Activated naive CD4-positive, alpha-beta T cell treated with Interleukin-2 at 50 U/mL for 16 hours (primary cell): ENCODE measurements at places on chromosomes 5 and 9.
A peak's percentile ranks its signal among the peaks of the same experiment; 100 is the strongest.

- no peak for DNase-seq
These were observed 15.3 kb downstream of the TERT start for GRCh38 chr5:1279443-1280151.

DNA sequence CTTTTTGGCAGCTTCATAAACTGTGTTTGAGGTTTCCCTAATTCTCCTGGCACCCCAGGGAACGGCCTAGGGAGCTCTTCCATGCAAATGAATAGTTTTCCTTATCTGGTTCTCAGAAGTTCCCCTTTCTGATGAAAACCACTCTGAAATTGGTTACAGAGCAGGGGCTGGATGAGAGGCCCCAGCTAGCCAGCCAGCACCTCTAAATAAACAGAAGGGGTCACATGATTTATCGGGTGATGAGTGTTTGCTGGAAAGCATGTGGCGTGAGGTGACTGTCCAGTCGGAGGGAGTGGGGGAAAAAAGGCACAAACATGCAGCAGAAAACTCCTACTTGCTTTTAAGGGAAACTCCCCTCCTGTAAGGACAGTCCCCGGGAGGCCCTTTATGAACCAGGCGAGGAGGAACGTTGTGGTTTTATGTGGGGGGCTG is 261.2 kb upstream of the ANKRD55 start:
- no peak for DNase-seq

GRCh38 chr5:140240987-140241706 is 61.8 kb downstream of the PFDN1 start:
- no peak for DNase-seq

- no peak for DNase-seq
These were observed 6.5 kb upstream of the NHP2 start for GRCh38 chr5:178160176-178160575.

DNA sequence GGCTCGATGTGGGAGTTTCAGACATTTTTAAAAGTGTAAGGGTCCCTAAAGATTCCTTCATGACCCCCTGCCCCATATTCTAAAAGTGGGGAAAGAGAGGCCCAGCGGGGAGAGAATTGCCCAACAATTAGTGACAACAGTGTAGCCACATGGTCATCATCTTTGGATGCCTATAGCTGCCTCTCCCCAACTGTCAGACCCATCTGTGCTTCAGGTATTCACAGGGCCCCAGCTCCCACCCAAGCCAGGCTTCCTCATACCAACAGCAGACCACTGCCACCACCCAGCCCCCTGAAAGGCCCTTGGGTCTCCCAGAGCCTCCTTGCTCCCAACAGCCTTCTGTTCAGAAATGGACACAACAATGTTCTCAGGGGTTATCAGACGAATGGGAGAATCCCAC is 4.1 kb downstream of the BICD2 start:
- no peak for DNase-seq

DNA sequence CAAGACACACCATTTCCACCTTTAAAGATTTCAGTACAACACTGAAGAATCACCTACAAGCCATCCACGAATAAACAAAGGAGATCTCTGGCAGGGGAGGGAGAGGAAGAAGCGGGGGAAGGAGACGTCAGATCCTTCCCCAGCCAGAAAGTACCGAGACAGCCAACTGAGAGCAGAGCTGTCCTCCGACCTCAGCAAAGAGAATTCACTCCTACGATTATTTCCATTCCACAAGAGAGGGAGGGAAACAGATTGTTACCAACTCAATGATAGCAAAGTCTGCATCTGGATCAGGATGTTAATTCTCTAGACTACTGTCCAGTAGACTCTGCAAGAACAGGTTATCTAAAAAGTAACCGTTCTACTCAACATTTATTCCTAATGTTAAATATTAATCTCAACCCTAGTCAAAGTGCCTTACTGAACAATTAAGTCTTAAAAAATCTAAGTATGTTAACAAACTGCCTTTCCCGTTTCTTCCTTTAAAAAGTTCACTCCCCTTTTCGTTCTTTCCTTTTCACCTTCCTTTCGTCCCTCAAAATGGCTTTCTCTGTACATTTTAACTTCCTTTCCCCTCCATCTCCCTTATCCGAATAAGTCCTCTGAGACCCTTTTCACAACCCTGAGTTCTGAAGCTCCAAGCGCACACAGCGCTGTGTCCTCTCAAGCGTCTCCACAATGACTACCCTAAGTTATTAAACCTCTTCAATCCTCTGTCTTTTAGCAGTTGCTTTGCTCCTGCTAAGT is 1.4 kb downstream of the CHD1 start:
- peak; percentile 64 for DNase-seq

DNA sequence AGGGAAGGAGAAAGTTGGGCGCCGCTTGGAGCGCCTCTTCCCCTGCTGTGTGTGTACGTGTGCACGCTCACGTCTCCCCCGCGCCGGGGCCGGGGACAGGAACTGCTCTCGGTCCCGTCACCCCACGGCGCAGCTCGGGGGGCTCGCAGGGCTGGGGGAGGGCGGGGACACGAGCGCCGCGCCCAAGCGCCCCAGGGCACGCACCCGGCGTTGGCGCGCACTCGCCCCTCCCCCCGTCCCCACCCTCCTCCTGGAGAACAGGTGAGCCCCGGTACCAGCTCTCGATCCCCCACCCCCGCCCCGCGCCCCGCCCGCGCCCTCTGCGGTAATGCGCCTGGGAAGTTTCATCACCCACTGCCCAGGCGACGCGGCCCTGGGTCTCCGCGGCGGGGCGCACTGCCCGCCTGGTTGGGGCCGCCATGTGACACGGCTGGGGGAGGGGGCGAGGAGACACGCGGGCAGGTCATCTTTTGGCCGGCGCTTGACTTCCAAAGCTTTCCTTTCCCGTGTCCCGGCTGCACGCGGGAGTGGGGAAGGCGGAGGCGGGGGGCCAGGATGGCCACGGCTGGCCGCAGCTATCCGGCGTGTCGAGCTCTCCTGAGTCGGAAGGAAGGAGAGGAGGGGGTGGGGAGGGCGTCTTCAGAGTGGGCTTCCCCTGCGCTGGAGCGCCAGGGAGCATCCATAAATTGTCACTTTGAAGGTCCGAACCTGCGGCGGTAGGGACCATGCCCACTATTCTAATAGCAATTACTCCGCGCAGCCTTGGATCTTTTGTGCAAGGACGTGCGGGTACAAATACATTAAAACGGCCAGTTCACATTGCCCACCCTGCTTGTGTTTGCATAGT is 1.5 kb upstream of the STC2 start:
- peak; percentile 8 for DNase-seq

GRCh38 chr5:181151146-181151545 is 3.8 kb downstream of the OR2V2 start:
- no peak for DNase-seq

DNA sequence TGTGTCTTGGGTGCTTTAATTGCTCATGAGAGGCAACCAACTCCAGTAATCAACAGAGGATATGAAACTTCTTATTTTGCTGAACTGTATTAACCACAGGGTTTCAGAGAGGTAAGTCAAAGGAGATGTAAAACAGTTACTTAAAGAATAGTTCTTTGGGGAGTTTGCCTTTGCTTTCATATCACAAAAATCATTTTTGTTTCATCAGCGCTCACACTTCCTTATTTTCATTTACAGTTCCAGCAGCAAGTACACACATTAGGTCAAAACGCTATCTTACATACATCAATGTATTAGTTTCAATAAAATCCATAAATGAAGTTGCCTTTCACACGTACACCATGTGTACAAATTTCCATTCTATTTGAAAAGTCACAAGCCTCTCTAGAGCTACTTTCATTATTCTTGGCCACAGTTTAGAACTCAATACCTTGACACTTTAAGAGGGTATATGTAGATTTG is 50.1 kb downstream of the ST8SIA4 start:
- no peak for DNase-seq
